ENCODE measurements at places on chromosomes 13 and 19. TPM values are rescaled to one million over a fixed set of nuclear protein-coding genes. Genes with fewer than 3 reads are reported as not detected.

The PIAS4 gene
- 55.1 TPM for total RNA-seq

GRCh38 chr13:108425056-108425455 is 155.5 kb downstream of the TNFSF13B start:
- no peak for DNase-seq

The MAMSTR gene
- 0.58 TPM for total RNA-seq

- DNase-seq = no peak
Observed at GRCh38 chr13:106061781-106062180, 473.7 kb downstream of the EFNB2 start.

The DACT3 gene
- total RNA-seq = 0.14 TPM

- no peak for DNase-seq
Observed at GRCh38 chr13:42413484-42413815, 141.5 kb downstream of the AKAP11 start.

All from Karpas-422 (cell line).